Dorsolateral prefrontal cortex (tissue), 122 donors: ENCODE measurements at places on chromosomes 12 and 14.

- DNase-seq = no peak
Measured at GRCh38 chr14:50786751-50787464, 44.1 kb downstream of the NIN start.

- DNase-seq = no peak
Measured at GRCh38 chr14:104189629-104190335, 51.4 kb downstream of the KIF26A start.

DNA sequence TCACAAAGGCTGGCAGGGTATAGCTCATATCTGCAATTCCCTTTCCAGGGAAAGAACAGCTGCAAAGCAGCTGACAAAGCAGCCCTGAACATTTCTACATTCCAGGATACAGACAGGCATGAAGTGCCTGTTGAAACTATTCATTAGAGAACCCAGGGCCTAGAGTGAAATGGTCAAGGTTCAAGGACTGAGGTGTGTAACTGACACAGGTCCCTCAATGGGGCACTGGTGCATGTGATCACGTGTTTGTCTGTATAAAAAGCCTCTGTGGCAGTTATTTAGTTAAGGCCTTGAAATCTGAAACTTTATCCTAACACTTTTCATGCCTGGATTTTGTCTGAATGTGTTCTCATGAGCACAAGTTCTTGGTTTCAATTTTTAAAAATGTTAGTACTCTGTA lies 47.1 kb downstream of the GIT2 start:
- no peak for DNase-seq

- DNase-seq = no peak
Measured at GRCh38 chr14:62006116-62006731, 244.0 kb downstream of the SNAPC1 start.

DNA sequence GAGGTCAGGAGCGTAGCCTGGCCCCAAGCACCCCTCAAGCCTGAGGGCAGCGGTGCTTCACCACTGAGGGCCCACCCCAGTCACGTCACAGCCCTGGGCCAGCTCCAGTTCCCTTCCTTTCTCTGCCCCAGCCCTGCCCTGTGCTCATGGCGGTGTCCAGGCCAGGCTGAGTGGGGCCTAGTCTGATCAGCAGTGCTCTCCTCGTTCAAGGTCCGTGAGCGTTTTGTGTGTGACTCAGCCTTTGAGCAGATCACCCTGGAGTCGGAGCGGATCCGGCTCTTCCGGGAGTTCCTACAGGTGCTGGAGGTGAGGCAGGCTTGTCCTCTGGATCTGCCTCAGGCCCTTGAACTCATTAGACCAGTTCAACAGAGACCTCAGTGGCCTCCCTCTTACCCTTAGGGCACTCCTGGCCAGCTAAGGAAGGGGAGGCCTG lies 19.0 kb downstream of the PRPF40B start:
- DNase-seq = no peak

- DNase-seq = no peak
Measured at GRCh38 chr12:93219947-93220346, 157.8 kb upstream of the NUDT4 start.

DNA sequence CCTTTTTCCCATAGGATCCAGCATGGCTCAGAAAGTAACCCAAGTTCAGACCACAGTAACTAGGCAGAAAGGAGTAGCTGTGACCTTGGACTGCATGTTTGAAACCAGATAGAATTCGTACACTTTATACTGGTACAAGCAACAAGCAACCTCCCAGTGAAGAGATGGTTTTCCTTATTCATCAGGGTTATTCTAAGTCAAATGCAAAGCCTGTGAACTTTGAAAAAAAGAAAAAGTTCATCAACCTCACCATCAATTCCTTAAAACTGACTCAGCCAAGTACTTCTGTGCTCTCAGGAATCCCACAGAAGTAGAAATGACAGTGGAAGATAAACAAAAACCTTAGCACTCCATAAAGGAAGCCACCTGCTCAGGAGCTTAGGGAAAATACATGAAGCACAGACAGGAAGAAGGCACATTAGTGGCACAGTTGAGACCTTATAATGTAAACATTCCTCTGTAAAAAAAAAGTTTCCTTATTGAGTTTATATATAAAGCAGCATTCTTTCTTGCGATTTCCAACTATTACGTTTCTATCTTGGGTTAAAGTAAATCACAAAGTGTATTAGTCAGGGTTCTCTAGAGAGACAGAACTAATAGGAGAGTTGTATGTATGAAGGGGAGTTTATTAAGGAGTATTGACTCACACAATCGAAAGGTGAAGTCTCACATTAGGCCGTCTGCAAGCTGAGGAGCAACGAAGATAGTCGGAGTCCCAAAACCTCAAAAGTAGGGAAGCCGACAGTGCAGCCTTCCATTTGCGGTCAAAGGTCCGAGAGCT lies 398.4 kb downstream of the DAD1 start:
- DNase-seq = no peak

- DNase-seq = no peak
Measured at GRCh38 chr14:20215196-20215595, 8.3 kb upstream of the OR11H6 start.

GRCh38 chr12:22800332-22800731 lies 175.4 kb downstream of the ETNK1 start:
- DNase-seq = no peak

- DNase-seq = no peak
Measured at GRCh38 chr12:51460519-51460918, 35.9 kb downstream of the SLC4A8 start.

GRCh38 chr12:92860521-92860920 lies 68.6 kb downstream of the EEA1 start:
- no peak for DNase-seq

DNA sequence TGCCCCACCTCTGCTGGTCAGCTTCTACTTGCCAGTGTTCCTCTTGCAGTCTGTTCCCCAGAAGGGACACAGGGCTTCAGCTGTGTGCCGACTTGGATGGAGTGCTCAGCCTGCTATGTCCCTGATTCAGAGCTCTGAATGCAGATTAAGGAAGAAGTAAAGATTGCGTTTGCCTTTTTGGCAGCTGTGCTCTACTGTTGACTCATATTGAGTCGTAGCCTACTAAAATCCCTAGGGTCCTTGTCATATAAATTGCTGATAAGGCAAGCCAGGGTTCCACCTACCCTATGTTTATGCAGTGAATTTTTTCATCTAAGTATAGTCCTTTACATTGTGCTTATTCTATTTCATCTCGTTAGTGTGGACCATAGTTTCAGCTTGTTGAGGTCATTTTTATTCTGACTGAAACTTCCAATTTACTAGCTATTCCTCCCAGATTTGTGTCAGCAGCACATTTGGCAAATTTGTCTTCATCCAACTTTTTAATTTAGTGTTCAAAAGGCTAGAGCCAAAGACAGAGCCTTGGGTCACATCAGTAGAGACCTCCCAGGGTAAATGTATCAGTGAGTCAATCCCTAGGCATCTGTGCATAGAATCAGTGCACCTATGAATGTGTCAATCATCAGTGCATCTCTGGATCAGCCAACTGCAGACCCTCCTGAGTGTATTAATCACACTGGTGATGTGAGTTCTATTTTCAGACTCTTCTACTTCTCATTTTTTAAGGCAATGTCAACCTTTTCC lies 31.9 kb downstream of the CACNA1C start:
- no peak for DNase-seq

GRCh38 chr12:104683831-104684503 lies 227.2 kb downstream of the CHST11 start:
- DNase-seq = no peak

GRCh38 chr14:23034498-23035302 lies at the start of gene PSMB5:
PSMB5 (minus strand) TSS chr14:23034900; CDS start chr14:23034881, 19 bp downstream.
- peak; percentile 93 for DNase-seq

- no peak for DNase-seq
Measured at GRCh38 chr12:93413064-93413463, 28.7 kb downstream of the UBE2N start.

DNA sequence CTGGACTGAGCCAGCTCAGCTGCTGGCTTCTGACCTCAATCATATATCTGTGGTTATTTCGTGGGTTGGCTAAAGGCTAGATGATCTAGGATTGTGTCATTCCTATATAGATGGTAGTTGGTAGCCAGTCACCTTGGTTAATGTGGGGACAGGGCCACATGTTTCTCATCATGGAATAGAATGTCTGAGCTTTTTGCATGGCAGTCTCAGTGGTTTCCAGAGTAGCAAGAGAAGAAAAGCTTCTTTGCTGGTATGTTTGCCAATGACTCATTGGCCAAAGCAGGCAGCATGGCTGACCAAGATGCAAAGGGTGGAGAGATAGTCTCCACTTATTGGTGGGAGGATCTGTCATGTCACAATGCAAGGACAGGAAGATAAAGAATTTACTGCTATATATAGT lies 746.4 kb upstream of the FLRT2 start:
- no peak for DNase-seq

DNA sequence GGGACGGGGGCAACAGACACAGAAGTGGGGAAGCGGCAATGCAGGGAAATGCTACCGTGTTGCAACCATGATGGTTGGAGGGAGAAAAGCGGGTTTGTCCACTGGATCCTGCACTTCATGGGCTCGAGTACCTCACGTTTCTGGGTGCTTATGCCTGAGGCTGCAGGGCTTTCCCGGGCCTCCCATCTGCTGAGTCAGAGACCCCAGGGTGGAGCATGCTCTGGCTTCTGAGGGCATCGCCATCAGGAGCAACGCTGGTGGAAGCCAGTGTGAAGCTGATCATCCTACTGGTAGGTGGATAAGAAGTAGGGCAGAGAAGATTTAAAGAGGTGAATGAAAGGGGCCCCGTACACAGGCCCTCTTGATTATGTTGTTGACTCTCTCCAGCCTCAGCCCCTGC lies 5.0 kb upstream of the ADGRD1 start:
- DNase-seq = no peak

DNA sequence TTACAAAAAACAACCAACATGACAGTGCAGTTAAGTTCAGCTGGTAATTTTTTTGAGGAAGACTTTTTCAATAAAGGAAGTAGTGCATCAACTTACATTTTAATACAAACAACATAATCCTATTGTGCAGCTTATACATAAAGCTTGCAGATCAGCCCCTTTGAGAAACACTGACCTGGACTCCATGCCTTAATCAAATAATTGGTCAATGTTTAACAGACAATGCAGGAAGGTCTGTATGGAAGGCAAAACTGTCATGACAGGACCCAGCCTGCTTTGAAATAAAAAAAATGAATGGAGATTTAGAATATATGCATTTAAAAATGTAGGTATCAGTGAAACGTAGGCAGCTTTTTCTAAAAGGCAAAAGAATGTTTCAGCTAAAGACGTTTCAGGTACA lies 321.7 kb upstream of the RPL10L start:
- no peak for DNase-seq

GRCh38 chr14:37592482-37593408 lies 2.3 kb downstream of the FOXA1 start:
- DNase-seq = no peak

DNA sequence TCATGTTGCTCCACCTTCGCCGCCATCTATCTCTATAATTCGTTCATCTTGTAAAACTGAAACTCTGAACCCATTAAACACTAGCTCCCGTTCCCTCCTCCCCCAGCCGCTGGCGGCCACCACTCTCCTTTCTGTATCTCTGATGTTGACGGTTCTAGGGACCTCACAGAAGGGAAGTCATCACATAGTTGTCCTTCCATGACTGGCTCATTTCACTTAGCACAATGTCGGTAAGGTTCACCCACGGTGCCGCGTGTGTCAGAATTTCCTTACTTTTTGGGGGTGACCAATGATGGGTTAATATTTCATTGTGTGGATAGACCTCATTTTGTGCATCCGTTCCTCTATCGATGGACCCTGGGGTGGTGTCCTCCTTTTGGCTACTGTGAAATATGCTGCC lies 2.0 kb upstream of the CACNA2D4 start:
- DNase-seq = peak; percentile 5

DNA sequence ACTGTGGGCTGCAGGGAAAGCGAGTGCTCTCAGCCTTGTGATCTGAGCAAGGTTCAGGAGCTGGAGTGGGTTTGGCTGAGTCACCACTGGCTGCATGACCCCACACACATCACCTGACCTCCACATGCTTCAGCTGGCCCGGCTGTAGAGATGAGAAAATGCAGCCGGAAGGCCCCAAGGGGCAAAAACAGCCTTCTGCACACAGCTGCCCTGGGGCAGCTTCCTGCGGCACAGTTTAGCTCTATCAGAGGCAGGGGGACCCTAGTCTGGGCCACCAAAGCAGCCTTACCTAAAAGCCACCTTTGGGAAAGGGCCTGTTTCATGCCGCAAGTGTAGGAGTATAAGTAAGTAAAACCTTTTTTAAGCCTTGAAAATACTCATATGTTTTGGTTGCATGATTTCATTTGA lies 123.3 kb downstream of the SSPN start:
- no peak for DNase-seq

- no peak for DNase-seq
Measured at GRCh38 chr12:90410962-90411361, 544.0 kb downstream of the CCER1 start.

DNA sequence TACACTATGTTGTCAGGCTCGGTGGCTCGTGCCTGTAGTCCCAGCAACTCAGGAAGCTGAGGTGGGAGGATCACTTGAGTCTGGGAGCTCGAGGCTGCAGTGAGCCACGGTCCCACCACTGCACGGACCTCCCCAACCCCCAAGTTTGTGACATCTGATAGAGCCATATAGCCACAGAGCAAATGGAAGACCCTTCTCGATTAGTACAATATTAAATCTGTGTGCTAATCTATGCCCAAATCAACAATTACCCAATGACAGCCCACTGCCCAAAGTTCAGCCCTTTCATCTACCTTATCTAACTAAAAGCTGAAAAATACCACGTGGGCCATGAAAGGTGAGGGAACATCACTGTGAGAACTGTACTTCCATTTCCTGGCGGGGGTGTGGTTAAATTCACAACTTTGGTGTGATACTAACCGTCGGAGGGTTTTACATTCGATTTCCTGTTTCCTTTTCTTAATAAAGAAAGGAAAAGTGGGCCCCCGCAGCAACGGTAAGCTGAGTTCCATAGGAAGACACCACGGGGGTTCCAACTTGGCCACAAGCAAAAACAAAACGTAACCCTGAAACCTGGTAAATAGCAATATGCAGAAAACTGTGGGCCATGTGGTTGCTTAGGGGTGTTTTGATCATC lies 31.2 kb upstream of the FOS start:
- no peak for DNase-seq

DNA sequence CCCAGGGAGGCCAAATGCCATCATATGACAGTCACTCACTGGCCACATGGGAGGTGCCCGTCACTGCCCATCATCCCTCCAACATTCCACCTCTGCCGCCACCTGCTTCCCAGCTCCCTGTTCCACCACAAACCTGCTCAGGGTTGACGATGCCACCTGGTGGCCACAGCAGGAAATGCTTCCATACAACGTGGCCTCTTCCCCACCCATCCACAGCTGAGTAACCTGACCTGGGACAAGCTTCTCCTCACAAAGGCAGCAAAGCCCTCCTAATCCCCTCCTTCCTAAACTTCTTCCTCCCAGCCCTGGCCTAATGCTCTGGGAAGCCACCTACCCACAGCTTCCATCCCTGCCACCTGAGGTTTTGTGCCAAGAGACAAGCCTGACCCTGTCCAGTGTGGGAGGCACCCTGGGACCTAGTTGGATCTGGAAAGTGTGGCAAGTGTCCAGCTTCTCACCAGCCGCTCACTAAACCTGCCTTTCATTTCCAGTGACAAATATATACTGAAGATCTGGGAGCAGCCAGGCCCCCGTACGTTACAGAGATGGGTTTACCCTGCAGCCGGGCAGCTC lies 4.3 kb downstream of the DEGS2 start:
- no peak for DNase-seq

- DNase-seq = no peak
Measured at GRCh38 chr12:51973560-51973959, 22.1 kb downstream of the ACVR1B start.
